ENCODE measurements at places on chromosomes 4 and X.

GRCh38 chr4:154349829-154350228 lies 141.8 kb downstream of the DCHS2 start:
- no peak for DNase-seq

DNA sequence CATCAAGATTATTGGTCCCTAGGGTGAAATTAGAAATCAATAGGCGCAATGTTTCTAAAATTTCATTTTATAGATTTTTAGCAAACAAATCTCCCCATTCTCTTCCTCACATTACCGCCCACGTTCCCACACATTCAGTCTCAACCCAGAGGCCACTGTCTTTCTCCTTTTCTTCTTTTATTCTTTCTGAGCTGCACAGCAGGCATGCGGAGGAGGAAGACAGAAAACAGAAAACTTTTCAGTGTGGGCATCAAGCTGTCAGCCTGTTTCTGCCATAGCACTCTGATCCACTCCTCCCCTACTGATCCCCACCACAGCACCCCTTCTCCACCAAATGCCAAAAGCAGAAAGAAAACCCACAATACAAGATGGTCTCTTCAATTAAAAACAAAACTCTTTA lies 94.8 kb upstream of the ADAMTS3 start:
- no peak for DNase-seq

DNA sequence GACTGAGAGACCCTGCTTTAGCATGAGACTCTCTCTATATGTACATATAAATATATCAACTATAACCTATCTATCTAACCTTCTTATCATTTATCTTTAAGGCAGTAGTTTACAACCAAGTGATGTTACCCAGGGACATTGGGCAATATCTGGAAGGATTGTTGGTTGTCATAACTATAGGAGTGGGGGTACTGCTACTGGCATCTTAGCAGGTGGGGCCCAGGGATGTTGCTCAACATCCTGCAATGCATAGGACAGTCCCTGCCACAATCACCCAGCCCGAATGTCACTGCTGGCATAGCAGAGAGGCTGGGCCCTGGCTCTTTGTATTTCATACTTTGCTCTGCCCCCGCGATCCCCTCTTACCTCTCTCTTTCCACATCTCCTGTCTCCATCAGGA lies 397.7 kb downstream of the IL15 start:
- DNase-seq = no peak

- DNase-seq = no peak
Measured at GRCh38 chr4:71866212-71866885, 82.5 kb upstream of the GC start.

GRCh38 chr4:110245577-110245976 lies 47.2 kb upstream of the ELOVL6 start:
- no peak for DNase-seq

- no peak for DNase-seq
Measured at GRCh38 chr4:6236816-6237390, 32.7 kb upstream of the WFS1 start.

GRCh38 chr4:163606896-163607691 lies 112.6 kb downstream of the TMA16 start:
- no peak for DNase-seq

- DNase-seq = peak; percentile 34
Measured at GRCh38 chr4:127698789-127699200, 31.4 kb upstream of the SLC25A31 start.

- no peak for DNase-seq
Measured at GRCh38 chrX:39159921-39160507, 358.8 kb downstream of the MID1IP1 start.

DNA sequence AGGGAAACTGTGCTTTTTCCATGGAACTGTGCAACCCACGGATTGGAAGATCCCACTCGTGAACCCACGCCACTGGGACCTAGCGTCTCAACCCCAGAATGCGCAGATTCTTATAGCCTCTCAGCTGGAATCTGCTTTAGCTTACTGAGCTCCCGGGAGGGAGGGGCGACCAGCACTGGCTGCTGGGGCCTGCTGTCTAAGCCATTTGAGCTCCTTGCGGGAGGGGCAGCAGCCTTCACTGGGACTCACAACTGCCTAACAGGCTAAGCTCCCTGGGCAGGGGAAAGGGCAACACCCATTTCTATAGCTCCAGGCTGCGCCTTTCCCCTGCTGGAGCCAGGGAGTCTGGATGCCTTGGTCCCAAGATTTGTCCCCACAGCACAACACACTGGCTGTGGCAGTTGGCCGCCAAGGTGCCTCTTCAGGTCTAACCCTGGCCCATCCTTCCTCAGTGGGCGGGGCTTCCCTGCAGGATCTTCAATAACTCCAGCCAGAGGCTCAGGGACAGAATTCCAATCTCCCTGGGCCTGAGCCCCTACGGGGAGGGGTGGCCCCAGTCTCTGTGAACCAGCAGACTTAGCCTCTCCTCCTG lies 451.7 kb upstream of the PITX2 start:
- no peak for DNase-seq

- no peak for DNase-seq
Measured at GRCh38 chr4:133160853-133161252, 11.8 kb downstream of the PCDH10 start.

- DNase-seq = no peak
Measured at GRCh38 chr4:121096629-121097028, 24.3 kb upstream of the NDNF start.

GRCh38 chr4:101556842-101557241 lies 209.5 kb upstream of the PPP3CA start:
- no peak for DNase-seq

- DNase-seq = no peak
Measured at GRCh38 chr4:20015636-20016224, 236.0 kb upstream of the SLIT2 start.

GRCh38 chrX:120000490-120001246 lies 57.1 kb upstream of the NKAP start:
- DNase-seq = no peak

- DNase-seq = no peak
Measured at GRCh38 chrX:130575831-130576389, 174.1 kb downstream of the RBMX2 start.

DNA sequence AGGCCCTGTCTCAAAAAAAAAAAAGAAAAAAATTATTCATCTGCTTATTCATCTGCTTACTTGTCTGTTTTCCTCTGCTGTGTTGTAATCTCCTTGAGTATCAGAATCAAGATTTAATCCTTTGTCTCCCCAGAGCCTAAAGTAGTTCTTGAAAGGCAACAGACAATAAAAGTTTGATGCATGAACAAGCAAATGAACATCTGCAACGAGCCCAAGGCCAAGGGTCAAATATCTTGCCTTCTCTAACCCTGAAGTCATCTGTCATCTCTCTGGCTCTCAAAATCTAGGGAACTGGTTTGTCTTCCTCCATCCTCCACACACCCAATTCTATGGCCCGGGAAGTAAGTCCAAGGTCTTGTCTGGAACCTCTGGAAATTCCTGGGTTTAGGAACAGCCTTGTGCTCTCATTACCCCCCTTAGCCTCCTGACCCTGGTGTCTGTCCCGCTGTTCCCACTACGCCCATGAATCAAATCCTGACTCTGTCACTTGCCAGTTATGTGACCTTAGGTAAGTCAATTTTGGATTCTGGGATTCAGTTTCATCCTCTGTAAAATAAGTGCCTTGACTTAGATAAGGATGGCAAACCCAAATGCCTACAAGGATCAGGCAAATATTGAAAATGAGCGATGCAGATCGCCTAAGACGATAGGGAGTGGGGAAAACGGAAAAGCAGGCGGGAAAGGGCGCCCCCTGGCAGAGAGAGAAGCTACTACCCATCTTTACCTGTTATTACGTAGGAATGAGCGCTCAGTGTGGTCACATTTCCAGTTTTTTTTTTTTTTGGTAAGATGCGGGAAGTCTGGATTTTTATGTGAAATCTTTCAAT lies 102.7 kb upstream of the DHX15 start:
- DNase-seq = no peak

DNA sequence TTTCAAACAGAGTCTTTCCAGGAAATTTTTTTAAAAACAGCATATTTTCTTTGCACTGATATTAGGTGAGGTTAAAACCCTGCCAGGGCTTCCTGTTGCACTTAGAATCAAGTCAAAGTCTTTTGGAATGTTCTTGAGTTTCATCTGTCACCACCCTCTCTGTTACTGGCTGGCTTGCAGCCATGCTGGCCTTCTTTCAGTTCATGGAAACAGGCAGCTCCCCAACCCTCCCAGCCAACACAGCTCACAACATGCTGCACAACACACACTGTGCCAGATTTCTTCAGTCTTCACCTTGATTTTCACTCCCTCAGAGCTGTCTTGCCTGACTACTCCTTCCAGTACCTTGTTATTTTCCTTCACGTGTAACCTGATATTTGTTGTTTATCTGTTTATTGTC lies 129.5 kb downstream of the KCNIP4 start:
- DNase-seq = no peak

DNA sequence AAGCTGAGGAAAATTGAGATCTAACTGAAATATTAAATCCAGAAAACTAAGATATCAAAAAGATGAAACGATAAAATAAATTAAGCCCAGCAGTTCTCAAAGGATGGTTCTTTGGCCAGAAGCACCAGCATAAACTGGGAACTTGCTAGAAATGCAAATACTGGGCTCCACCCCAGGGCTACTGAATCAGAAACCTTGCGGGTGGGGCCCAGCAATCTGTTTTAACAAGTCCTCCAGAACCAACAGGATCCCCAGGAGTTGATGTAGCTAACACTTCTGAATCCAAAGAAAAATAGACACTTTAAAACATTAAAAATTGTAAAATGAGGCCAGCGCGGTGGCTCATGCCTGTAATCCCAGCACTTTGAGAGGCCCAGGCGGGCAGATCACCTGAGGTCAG lies 14.1 kb upstream of the TMEM154 start:
- no peak for DNase-seq

DNA sequence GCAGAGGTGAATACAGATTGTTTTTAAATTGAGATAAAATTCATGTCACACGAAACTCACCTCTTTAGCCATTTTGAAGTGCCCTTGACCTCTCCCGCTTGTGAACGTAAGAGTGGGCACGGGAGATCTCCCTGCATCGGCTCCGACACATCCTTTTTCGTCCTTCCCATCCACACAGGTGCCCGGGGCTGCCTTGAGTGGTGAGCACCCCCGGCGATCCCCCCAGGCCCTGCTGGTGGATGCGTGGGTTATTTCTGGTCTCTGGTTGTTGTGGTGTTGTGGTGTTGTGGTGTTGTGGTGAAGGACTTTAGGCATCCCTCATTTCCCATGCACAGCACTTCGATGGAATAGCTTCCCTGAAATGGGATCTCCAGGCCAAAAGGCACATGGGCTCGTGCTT lies 46.1 kb downstream of the PSAPL1 start:
- DNase-seq = no peak

DNA sequence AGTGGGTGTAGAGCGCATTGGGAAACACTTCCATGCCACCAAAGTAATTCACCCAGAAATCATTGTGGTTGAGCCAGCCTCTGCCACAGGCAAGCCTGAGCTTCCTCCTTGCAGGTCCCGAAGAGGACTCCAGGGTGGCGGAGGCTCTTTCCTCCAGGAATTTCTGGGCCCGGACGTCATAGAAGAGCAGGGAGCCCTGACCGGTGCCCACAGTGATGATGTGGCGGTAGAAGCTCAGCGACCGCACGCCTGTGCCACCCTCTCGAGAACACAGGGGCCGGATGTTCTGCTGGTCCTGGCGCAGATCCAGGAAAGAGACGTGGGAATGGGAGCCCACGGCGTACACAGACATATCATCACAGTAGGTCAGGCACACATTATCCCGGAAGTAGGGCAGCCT lies 1.3 kb downstream of the DCAF12L1 start:
- DNase-seq = no peak

Measured in brain pericyte (primary cell).